Activated CD4-positive, alpha-beta T cell treated with anti-CD3 and anti-CD28 coated beads for 36 hours (primary cell): ENCODE measurements at places on chromosomes 2 and 18. TPM values are rescaled to one million over a fixed set of nuclear protein-coding genes. Genes with fewer than 3 reads are reported as not detected.

CAPN13 gene
- total RNA-seq: not detected

- DNase-seq: no peak
Observed at GRCh38 chr2:228768818-228769217, 502.3 kb downstream of the PID1 start.

DNA sequence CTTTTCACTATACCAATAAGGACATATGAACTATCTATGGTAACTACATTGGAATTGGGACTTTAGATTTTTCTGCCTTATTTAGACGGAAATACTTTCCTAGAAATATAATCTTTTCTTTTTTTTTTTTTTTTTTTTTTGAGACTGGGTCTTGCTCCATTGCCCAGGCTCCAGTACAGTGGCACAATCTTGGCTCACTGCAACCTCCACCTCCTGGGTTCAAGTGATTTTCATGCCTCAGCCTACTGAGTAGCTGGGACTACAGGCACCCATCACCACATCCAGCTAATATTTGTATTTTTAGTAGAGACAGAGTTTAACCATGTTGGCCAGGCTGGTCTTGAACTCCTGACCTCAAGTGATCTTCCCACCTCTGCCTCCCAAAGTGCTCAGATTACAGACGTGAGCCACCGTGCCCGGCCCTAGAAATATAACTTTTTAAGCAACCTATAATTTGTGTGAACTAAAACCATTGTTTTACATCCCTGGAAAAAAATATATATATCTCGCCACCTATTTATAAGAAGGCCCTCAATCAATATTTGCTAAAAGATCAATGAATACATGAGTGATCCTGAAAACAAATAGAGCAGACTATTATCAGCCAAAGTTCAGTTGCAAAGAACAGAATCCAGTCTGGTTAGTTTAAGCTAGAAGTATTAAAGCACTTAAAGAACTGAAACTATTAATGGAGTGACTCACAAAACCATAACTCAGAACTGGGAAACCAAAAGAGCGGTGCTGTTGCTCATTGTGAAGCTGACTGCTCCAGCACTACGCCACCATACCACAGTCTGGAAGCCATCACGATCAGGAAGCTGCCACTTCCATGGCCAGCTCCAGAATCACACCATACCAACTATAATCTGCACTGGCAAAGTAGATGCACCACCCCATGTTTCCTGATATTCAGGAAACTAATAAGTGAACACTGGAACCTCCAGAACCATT lies 8.4 kb upstream of the HNRNPLL start:
- peak; percentile 46 for DNase-seq

DNA sequence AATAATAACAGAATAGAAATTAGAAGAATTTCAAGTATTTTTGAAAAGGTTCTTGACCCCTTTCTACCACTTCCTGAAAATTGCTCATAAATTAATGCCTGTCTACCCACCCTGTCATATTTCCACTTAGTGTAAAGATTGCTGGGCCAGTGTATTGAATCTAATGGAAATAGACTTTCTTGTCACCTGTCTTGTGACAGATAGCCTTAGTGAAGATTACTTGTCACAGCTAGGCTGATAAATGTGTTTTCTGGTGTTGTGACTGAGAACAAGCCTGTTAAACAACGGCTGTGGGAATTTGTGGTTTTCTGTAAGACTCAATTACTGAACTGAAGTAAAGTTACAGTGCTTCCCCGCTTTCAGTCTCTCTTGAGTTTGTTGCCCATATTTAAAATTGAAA lies 37.0 kb downstream of the PIK3C3 start:
- no peak for DNase-seq

RBKS gene
- 4.6 TPM for total RNA-seq

GRCh38 chr2:15201009-15201408 lies 360.1 kb downstream of the NBAS start:
- DNase-seq: no peak

DNA sequence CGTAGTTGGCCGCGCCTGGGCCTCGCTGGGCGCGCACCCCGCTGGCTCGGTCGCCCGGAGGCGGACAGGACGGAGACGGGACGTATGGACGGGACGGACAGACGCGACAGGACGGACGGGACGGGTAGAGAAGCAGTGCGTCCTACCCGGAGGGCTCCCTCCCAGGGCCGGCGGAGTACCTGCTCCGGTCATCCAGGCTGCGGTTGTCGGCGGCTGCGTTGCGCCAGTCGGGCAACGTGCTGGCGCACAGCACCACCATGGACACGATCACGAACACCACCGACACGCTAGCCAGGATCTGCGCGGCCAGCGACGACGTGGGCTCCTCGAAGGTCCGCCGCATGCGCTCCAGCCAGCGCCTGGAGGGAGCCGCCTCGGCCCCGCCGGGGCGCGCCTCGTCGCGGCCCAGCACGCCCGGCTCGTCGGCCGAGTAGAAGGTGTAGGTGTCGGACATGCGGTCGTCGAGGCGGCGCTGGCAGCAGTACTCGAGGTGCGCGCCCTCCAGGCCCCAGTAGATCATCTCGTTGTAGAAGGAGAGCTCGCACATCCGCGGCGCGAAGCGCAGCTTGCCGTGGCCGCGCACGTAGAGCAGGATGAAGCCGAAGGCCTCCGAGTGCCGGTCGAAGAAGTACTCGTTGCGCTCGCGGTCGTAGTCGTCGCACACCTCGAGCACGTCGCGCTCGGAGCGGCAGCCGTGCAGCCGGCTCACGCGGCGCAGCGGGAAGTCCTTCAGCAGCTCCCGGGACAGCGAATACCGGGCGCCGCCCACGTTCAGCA lies 903 bp downstream of the KCNG3 start:
- DNase-seq: peak; percentile 73

DNA sequence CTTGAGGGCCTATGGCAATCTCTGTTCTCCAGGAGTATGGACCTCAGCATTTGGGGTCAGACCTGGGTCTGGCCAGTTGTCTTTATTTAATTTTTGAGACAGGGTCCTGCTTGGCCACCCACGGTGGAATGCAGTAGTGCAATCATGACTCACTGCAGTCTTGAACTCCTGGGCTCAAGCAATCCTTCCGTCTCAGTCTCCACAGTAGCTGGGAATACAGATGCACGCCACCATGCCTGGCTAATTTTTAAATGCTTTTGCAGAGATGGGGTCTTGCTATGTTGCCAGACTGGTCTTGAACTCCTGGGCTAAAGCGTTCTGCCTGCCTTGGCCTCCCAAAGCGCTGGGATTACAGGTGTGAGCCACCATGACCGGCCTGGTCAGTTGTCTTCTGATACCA lies 46.4 kb upstream of the INHBB start:
- no peak for DNase-seq

GRCh38 chr18:61400016-61400635 lies 66.9 kb downstream of the CDH20 start:
- DNase-seq: no peak

DNA sequence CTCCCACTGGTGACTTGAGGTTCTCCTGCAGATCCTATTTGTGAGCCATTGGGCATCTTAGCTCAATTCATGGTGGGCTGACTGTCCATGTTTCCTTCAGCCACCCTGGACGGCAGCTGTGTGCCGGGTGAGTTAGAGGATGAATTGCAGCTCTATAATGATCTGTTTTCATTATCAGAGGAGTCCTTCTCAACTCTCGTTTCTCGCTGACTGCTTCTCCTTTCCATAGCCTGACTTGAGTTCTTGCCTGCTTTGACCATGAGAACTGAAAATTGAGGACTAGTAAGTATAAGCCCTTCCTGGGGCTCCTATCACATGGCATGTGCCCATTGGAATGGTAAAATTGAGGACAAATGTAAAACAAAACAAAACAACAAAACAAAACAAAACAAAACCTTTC lies 121.8 kb downstream of the CDC42EP3 start:
- DNase-seq: no peak

CPO gene
- not detected for total RNA-seq

DNA sequence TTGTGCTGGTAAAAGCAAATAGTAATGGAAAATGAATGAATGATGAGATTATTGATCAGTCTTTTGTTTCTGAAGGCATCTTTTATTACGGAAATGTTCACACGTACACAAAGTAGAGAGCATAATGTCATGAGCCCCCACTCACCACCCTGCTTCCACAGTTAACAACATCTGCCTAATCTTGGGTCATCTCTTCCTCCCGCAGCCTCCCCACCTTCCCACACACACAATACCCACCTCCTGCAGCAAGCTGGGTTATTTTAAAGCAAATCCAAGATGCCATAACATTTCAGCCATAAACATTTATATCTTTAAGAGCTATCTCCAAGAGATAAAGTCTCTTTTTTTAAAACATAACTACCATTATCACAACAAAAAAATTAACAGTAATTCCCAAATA lies 36.3 kb downstream of the CYP27C1 start:
- DNase-seq: no peak
